ENCODE measurements at places on chromosomes 3 and 15.

- DNase-seq = no peak
These were observed 292.8 kb downstream of the TBL1XR1 start for GRCh38 chr3:176904506-176904905.

- DNase-seq = no peak
These were observed 1.5 kb upstream of the TM4SF19 start for GRCh38 chr3:196339493-196340254.

GRCh38 chr15:72155003-72155621 is 36.9 kb downstream of the SENP8 start:
- DNase-seq = no peak

- DNase-seq = no peak
These were observed 142.2 kb upstream of the ZNF385D start for GRCh38 chr3:21893242-21893641.

DNA sequence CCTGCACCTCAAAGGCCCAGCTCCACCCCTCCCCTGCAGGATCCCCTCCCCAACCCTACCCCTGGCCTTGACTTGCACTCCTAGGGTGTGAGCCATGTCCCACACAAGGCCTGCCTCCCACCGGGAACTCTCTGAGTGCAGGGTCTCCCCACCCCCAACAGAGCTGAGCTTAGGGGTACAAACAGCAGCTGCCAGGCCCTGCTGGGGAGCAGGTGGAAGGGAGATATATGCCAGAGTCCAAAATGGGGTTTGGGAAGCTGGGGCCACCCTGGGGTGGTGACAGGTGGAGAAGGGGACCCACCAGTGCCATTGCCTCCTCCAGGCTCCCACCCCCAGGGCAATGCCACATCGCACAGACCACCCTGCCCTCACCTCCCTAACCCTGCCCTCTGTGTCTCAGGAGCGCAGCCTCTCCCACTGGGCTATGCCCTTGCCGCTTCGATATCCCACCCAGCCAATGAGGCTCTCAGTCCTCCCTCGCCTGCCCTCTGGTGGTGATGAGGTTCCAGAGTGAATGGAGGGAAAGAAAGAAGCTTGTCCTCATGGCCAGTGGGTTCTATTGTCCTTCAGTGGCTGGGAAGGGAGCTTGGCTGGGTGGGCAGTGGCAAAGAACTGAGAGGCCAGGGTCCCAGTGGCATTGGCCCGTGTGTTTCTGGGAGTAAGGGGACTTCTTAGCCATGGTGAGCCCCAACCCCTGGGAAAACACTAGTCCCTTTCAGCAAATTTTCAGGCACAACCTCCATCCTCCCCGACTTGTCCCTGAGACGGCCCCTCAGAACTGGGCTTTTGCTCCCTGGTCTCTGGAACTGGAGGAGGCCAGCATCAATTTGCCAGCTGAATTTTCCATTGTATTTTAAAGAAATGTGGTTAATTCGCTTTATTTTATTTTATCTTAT is 46.8 kb downstream of the CYP11A1 start:
- DNase-seq = peak; percentile 50

- no peak for DNase-seq
These were observed 9.9 kb downstream of the CHRNB4 start for GRCh38 chr15:78630886-78631633.

DNA sequence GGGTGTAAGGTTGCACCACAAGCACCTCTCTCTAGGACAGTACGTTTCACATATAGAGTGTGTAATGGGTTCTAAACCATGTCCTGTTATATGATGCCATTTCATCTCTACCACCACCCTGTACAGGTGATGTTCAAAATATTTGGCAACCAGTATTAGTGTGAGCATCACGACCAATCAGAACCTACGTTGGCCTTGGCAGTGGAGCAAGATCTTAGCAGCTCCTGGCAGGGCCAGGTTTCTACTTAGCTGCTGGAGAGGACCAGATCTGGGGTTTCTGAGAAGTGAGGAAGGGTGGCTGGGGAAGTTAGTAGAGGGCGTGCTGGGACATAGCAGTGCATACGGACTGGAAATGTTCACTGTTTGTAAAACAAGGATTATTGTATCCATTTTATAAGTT is 23.1 kb upstream of the MITF start:
- no peak for DNase-seq

DNA sequence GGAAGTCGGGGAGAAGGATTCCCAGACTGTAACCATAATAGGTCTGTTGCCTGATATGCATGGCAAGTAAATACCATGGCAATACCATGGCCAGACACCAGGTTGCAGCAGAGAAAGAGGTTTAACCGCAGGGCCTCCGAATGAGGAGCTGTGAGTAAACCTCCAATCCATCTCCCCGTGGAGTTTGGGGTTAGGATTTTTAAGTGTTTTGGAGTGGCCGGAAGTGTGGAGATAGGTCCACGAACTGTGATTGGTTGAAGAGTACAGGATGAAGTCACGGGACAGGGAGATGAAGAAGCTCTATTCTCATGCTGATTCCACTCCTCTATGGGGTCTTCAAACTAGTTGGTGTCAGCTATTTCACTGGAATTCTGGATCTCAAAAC is 127.9 kb downstream of the ST8SIA2 start:
- DNase-seq = peak; percentile 57

GRCh38 chr3:100637197-100637631 is 27.8 kb downstream of the ADGRG7 start:
- DNase-seq = no peak

GRCh38 chr15:35290301-35290721 is 205.2 kb upstream of the NANOGP8 start:
- no peak for DNase-seq

GRCh38 chr3:101379658-101380376 is 59.4 kb upstream of the IMPG2 start:
- peak; percentile 36 for DNase-seq

GRCh38 chr15:89615135-89615534 is 39.9 kb downstream of the TICRR start:
- DNase-seq = no peak

GRCh38 chr3:9598783-9599387 is 45.3 kb upstream of the LHFPL4 start:
- no peak for DNase-seq

- peak; percentile 86 for DNase-seq
These were observed 32.8 kb downstream of the AKAP13 start for GRCh38 chr15:85412956-85413854.

DNA sequence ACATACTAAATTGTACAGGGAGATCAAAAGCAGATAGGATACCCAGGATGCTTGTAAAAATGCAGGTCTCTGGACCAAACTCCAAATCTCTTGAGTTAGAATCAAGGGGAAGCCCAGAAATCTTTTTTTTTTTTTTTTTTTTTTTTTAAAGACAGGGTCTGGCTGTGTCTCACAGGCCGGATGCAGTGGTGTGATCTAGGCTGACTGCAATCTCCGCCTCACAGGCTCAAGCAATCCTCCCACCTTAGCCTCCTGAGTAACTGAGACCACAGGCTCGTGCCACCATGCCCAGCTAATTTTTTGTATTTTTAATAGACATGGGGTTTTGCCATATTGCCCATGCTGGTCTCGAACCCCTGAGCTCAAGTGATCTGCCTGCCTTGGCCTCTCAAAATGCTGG is 373.5 kb downstream of the SHQ1 start:
- no peak for DNase-seq

GRCh38 chr3:151630938-151631441 is 102.7 kb upstream of the AADACL2 start:
- DNase-seq = no peak

GRCh38 chr3:105857601-105858000 is 11.2 kb downstream of the CBLB start:
- DNase-seq = no peak
